ENCODE measurements at places on chromosomes 5 and 9.

DNA sequence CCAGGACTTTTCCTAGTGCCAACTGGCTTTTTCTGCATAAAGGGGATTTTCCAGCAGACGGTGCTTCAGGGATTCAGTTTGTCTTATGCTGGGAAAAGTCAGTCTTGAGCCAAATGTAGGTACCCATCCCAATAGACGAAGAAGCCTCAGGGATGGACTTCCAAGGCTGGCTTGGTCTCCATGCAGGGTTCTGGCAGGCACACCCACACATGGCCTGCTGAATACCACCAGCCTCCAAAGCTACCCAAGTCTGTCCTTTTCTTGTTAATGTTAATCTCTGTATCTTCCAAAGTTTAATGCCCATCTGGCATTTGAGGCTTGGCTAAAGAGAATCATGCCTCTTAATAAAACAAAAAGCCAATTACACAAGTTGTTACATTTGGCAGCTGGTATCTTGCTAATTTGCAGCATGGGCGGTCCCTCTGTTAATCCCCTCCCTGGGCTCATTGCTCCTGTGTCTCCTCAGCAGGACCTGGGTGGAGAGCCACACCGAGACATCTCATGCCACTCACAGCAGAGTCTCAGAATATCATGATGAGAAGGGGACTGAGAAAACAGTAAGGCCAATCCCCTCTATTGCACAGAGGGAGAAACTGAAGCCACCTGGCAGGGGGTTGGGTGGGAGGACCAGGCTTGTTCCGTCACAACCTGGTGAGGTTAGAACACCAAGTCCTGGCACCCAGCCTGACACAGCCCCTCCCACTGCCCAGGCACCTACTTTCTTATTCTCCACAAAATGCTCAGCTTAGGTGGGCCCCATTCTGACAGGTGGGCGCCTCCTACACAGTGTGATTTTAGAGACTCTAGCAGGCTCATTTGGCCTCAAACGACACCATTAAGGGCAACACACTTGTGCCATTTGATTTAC lies 243.2 kb downstream of the FSTL4 start:
- DNase-seq: no peak

DNA sequence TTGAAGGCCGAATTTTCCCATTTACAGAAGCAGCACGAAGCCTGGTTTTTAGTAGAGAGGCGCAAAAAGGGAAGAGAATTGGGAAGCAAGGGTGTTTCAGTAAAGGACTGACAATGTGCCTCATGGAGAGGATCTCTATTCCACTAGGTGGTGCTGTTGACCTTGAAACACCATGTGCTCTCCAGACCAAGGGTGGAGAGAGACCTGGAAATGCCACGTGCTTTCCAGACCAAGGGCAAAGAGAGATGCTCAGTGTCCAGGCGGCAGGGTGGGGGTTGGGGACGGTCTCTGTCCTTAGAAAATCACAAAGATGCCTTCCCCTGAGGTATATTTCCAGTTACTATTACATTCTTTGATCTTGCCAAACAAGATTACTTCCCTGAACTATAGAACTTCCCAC lies 425.3 kb downstream of the CSNK1G3 start:
- peak; percentile 64 for DNase-seq

GRCh38 chr5:138159666-138160065 lies 18.8 kb downstream of the BRD8 start:
- DNase-seq: no peak

DNA sequence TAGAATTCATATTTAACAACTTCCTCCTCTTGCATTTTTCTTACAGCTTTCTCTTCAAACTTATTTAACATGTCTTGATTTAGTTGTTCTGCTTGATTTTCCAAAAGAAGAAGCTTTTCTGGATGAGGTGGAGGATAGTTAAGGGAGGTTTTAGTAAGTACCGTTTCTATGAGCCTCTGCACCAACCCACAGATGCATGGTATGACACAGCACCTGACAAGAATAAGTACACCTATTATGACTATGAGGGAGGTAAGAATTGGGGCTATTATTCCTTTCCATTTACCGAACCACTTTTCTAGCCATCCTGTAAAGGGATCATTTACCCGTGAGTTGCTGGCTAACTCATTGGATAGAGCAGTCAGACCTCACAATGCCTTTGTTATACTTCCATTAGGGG lies 2.5 kb upstream of the HMGCS1 start:
- no peak for DNase-seq

DNA sequence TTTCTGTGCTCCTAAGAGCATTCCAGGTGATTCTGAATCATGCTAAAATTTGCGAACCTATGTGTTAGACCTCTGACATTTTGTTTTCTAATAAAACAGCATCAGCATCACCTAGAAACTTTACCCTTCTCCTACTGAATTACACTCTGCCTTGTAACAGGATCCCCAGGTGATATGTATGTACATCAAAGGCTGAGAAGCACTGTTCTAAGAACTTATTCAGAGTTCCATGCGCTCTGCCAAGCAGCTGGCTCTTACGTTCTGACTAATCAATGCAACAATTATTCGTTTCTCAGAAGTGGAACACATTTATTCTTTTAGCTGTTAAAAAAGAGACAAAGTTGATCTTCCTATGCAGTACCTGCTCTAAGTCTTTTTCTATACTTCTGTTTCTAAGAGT lies 228.6 kb downstream of the SLF1 start:
- DNase-seq: no peak

DNA sequence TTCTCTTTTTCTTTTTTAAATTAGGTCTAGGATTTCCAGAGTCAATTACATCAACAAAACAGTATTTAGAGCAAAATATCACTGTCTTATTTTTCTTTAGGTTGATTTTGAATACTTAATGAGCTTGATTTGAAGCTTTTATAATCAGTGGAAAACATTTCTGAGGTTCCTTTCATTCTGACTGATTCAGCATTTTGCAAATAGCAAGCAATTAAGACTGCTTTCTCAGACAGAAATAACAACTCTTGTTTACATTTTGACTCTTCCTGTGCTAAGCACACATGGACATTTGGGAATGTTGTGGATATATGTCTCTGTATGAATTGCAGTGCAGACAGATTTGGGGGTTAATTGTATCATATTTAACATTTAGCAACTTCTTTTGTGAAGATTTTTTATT lies 22.2 kb upstream of the MCCC2 start:
- no peak for DNase-seq

DNA sequence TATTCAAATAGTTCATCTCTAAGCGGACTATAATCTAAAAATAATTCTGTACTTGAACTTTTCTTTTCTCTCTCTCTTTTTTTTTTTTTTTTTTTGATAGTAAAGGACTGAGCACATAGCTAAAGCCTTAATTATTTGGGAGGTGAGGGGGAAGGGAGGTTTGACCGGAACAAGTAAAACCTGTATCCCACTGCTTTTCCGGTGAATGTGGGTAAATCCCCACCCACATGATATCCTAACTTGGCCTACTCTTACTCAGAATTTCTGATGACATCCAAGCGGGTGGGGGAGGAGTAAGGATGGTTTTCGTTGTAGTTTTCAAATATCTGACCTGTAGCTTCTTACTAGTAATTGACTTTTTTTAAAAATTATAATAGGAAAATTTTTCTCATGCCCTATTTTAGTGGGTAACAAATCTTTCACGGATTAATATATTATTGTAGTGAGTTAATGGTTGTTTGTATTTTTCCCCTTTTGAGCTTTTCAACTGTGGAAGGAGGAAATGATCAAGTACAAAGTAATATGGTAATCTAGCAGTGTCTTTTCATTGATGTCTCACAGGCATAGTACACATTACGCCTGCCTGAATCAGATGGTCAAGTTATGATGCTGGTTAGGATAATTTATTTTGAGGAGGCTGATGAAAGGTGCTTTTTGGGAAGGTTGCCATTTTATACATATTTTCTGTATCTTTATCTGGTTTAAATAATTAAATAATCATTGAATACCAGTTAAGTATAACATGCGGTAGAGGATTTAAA lies 2.2 kb upstream of the ELL2 start:
- DNase-seq: peak; percentile 52

- DNase-seq: no peak
Measured at GRCh38 chr9:115210699-115211098, 92.7 kb upstream of the TNC start.

DNA sequence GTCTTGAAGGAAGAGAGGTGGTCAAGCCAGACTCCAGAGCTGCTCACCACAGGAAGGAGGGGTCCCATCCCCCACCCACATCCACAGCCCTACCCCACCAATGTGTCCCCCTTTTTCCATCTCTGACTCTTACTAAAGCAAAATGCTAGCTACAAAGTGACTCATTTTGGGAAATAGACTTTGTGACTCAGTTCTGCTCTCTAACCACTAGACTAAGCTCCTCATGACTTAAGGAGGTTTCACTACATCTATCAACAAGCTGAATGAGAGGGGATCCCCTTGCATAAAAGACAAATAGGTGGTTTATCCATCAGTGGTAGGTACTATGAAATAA lies 35.1 kb upstream of the ADRB2 start:
- DNase-seq: no peak

GRCh38 chr5:169744336-169744735 lies 107.3 kb downstream of the DOCK2 start:
- no peak for DNase-seq

- DNase-seq: no peak
Measured at GRCh38 chr5:108418197-108418596, 36.3 kb upstream of the FBXL17 start.

GRCh38 chr5:170758481-170758880 lies 25.0 kb upstream of the GABRP start:
- no peak for DNase-seq

GRCh38 chr5:151680944-151681427 lies 5.7 kb downstream of the SPARC start:
- peak; percentile 32 for DNase-seq

GRCh38 chr5:95988094-95988493 lies 26.4 kb upstream of the ELL2 start:
- no peak for DNase-seq

DNA sequence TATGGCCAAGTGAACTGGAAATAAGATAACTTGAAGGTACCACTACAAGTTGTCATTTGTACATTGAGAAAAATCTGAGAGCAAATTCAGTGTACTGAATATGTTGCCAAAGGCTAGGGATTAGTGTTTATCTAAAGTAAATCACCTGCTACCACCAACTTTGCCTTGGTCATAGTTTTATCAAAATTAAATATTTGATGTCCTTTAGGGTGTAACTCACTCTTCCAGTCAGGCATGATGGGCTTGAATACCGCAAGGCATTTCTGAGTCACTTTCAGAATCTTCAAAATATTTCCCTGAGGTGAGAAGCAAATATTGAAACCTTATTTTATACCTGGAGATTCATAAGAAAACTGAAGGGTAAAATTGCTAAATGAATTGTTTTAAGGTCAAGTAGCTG lies 1338.6 kb upstream of the ACO1 start:
- DNase-seq: no peak

- no peak for DNase-seq
Measured at GRCh38 chr9:108755979-108756378, 99.8 kb downstream of the ACTL7B start.

DNA sequence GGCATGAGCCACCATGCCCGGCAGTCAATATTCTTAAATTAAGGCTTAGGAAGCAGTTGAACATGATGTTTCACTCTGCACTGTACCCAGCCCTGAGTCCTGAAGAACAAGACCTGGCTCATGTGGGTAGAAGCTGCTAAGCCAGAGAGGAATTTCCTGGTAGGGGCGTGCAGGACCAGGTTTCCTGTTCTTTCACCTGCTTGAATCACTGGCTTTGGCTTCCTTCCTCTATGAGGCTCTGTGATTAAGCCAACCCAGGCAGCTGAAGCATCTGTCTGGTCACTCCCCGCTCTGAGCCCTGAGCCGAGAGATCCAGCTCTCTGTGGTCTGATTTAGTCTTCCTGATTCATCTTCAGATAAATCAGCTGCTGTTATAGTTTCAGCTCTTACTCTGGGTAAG lies 29.1 kb downstream of the CFAP77 start:
- DNase-seq: no peak

GRCh38 chr5:132813599-132814502 lies 749 bp downstream of the SOWAHA start:
- peak; percentile 29 for DNase-seq

- DNase-seq: peak; percentile 54
Measured at GRCh38 chr9:92402360-92402759, 2.0 kb downstream of the OGN start.

DNA sequence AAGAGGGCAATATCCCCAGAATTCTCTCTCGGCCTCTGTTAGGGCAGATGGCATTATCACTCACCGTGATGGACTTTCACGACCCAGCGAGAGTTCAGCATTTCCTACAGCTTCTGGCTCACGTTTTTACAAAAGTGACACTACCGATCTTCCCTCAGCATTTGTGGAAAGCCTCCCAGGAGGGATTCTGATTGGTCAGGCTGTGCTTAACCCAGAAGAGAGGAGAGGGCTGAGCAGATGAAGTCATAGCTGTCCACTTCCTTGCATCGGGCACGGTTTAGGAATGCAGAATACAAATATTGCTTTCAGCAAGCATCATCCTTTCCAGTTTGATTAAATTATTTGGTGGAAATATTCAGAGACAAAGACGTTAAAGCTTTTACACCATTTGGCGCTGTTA lies 277.4 kb upstream of the MSX2 start:
- no peak for DNase-seq

- DNase-seq: peak; percentile 85
Measured at GRCh38 chr9:133916159-133916541, 76.0 kb downstream of the VAV2 start.

- DNase-seq: no peak
Measured at GRCh38 chr9:34688329-34689115, 2.6 kb downstream of the CCL19 start.

GRCh38 chr5:113632996-113633395 lies 119.5 kb downstream of the YTHDC2 start:
- no peak for DNase-seq

GRCh38 chr9:135920256-135920930 lies 13.0 kb upstream of the CAMSAP1 start:
- DNase-seq: no peak

DNA sequence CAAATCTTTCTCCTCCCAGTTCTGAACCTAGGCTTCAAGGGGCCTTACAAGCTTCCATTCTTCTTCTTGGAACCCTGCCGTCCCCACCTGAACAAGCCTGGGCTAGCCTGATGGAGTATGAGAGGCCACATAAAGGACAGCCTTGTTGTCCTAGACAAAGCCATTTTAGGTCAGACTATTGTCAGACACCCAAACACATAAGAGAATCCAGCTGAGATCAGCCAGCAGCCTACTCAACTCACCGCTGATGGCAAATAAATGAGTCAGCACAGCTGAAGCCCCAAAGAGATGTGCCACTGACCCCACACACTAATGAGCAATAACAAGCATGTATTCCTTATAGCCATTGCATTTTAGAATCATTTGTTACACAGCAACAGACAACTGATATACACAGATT lies 33.8 kb downstream of the SVEP1 start:
- DNase-seq: no peak
